OCI-M1 (cell line): ENCODE measurements at places on chromosomes 2 and 18.

DNA sequence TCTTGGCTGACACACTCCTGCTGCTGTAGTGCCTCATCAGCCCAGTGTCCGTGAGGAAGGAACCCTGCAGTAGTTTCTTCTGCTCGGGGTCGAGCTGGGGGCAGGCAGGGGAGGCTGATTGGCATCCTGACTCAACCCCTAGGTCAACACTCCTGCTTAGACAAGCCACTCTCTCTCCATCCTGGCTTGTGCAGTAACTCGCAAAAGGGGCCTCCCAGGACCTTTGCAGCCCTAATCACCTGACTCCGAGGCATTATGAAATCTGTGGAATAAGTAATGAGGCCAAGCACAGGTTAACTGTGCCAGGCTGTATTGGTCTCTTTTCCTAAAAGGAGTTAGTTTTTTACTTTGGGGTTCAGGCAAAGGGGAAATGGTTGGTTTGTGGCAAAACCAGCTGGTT lies 92.4 kb upstream of the ACAA2 start:
- DNase-seq: no peak

- peak; percentile 90 for DNase-seq
These were observed 680.2 kb downstream of the NYAP2 start for GRCh38 chr2:226079671-226080181.

DNA sequence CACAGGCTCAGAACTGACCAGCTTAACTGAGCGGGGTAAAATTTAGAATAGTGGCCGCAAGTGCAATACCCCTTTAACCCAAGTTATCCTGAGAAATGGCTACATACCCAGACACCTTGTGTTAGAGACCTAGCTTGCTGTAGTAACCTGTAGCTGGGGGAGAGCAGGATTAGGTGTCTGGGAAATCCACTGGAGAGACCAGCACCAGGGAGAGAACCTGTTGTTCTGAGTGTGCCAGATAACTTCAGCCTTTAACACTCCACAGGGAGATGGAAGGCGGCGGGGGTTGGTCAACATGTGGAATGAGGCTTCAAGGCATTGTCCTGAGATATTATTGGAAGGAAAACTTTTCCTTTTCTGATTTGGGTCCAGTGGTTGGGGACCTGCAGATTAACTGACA lies 356.0 kb downstream of the PTPRM start:
- no peak for DNase-seq

DNA sequence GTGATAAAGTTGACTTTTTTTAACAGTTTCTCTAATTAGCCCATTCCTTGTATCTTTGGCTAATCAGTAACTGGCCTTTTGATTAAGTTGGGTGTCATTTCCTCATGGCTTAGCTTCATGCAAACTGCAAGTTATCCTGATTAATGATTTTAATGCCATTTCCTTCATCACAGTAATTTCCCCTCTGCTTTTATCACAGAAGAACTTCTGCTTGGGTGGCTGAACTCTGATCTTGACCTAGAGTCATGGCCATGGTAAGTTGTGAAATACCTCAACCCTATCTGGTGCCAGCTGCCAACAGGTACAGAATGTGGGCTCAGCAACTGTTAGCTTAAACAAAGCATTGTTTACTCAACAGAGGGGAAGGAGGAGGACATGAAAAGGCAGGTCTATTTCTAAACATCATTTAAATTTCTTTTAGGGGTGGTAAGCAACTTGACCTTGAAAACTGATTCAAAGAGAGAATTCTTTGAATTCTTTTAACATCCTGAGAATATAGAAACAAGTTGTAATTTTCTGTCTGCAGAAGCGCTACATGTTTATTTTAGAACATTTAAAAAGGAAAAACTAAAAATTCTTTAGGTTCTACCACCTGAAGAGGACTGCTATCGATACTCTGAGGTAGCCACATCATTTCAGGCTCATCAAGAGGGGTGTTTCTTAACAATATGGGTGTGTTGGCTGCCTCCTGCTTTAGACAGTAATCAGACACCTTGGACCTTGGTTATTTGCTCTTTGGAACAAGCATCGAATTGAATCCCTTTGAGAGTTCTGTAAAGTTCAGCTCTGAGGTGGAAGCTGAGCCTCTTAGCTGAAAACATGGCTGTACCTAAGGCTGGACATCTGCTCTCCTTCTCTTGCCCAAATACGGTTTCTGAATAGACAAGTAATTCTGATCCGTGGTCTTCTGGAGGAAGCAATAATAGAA lies 39.7 kb downstream of the ANXA4 start:
- peak; percentile 71 for DNase-seq

DNA sequence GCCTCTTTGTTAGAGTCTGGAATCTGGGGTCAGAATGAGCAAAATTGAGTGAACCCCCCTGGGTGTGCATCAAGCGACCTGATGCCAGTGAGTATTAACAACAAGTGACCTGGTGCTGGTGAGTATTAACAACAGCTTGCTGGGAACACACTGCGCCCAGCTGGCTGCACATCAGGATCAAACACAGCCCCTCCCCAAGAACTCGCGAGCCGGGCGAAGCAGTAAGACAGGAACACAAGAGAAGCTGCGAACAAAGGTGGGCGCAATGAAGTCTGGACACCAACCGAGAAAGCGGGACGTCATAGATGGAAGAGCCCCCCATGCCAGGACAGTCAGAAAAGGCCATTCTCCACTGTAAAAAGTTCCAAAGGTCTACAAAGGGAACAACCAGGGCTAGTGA lies 34.3 kb downstream of the CRACDL start:
- no peak for DNase-seq

DNA sequence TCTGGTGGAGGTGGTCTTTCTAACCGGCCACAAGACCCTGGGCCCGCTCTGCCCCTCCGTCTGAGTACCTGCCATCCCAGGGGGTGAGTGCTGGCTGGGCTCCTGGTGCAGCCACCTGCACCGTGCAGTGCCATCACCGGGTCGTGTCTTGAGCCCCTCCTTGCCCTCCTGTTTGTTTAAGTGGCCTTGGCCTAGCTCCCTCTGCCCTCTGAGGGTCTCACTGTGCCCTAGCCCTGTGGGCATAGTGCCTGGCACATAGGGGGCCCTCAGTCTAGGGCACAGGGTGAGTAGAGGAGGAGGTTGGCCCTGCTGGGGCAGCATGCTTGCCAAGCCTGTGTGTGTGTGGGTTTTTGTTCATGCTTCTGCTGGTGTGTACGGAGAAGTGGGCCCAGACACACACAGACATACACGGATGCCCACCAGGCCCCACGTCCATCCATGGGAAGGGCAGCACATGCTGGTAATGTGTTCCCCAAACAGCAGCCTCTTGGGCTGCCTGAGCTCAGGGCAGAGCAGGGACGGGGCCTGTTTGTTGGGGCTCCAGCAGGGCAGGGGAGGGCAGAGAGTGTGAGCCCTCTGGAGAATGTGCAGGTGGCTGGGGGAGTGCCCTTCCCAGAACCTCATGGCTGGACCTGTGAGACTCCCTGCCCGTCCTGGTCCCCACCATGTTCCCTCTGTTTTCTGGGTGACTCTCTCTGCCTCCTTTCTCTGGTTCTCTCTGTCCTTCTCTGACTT lies 94.6 kb downstream of the GLI2 start:
- DNase-seq: no peak

GRCh38 chr2:7599462-7600258 lies 682.4 kb downstream of the RNF144A start:
- no peak for DNase-seq

DNA sequence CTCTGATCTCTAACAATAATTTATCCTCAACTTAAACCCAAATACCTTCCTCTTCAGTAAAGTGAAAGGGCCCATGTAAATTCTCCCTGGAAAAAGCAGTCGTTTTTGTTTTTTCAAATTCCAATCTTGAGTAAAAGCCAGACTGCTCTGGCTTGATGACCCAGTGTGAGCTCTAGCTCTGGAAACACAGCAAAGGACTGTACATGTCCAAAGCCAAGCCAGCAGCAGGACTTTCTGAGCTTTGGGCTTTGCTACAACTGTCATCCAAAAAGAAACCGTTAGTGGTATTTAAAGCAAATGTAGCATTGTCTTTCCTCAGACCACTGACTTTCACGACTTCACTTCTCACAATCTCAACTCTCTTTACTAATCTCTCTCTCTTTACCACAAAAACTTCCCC lies 25.4 kb downstream of the SH3YL1 start:
- no peak for DNase-seq

DNA sequence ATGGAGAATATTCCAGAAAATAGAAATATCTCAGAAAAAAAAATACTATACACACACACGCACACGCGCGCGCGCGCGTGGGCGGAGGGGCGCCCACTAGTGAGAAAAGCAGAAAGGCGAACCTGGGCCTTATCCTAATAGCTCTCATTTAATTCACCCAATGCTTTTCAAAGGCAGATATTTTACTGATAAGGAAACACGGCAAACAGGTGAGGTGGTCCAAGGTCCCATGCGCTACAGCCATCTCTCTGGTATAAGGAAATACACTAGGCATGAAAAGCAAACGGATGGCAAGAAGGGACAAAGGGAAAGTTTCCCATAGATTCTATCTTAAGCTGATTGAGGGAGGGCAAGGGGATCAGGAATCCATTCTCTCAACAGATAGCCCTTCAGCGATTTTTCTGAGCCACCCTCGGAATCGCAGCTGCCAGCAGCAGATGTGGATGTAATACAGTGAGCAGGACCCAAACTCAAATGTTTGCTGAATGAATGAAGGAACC lies 136.7 kb downstream of the TMEM247 start:
- DNase-seq: peak; percentile 70

DNA sequence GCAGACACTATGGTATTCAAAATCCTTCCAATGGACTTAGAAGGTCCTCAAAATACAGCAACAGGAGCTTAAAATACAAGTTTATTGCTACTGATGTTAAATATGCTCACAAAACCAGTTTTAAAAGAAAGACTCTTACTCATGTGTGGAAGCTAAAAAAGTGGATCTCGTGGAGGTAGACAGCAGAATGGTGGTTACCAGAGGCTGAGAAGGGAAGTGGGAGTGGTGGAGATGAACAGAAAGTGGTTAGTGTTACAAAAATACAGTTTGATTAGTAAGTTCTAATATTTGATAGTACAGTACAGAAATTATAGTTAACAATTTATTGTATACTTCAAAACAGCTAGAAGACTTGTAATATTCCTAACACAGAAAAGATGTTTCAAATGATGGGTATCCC lies 12.1 kb downstream of the ADAM17 start:
- DNase-seq: no peak

DNA sequence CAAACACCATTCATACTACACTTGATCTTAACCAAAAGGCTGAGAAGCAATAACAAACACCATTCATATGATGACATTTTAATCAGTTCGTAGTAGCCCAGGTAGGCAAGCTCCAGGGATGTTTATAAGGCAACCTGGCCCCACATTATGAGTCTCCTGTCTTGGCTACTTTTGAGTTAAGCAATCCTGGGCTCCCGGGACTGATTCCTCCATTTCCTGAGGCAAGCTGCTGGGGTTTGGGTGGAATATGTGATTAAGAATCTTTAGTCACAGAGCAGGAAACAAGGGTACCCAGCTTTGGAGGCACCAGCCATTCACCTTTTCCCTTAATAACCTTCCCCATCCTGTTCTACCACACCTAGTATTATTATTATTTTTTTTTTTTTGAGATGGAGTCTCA lies 24.5 kb upstream of the SPRED2 start:
- DNase-seq: no peak

DNA sequence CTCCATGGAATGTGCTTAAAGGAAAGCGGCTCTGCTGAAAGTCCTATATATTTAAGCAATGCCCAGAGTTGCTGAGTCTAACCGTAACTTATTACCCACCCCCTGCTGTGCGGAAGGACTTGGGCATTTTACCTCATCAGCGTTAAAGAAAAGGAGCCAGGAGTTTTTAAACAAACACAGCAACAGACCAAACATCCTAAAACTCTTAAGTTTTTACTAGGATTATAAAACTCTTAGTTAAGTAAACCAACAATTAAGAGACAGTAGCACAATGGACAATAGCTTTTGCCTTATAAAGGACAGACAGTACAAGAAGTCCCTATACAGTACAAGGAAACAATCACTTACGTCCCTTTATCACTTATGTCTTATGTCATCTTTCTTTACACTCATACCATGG lies 90.2 kb downstream of the ZNF521 start:
- no peak for DNase-seq

- no peak for DNase-seq
These were observed 295.0 kb downstream of the RAD51AP2 start for GRCh38 chr2:17223211-17223610.

- DNase-seq: no peak
These were observed 103.5 kb downstream of the PKP4 start for GRCh38 chr2:158560259-158560658.

DNA sequence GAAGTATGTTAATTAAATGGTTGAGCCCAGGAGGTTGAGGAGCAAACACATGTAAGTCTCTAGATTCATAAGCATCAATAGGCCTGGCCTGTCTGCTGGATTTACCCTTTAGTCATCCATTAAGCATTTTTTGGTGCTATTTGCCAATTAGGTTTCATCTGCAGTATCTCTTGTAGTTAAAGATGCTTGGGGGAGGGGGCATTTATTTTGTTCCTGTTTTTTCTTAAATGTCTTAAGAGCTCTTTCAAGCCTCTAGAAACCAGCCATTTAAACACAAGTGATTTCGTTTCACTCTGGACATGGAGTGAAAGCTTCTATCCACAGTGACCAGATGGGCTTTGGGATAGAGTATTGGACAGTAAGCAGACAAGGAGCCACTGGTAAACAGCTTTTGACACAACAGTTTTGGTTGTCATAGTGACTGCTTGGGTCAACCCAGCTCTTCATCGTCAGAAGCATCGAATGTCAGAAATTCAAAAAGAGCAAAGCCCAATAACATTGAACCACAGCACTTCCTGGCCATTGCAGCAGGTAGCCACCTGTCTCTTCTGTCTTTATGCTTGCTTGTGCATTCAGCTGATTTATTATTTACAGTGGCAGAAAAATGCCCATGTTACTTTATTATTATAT lies 4.9 kb downstream of the QPCT start:
- DNase-seq: peak; percentile 38

DNA sequence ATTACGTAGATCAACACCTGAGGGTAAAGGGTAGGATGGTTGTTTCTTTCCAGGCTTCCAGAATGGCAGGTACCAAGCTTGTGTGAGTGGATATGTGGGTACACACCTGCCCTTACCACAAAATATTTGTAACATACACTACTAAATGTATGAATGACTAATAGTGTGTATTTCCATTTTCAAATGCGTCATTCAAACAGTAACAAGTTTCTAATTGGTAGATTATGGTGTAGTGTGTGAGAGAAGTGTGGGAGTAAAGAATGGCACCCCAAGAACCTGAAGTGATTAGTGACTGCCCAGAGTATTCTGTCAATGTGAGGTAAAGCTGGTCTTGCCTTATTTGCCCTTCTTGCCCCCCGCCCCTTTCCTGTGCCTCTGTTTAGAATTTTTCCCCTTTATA lies 21.1 kb downstream of the AGPS start:
- no peak for DNase-seq
